ENCODE measurements at places on chromosomes 7 and 10.

DNA sequence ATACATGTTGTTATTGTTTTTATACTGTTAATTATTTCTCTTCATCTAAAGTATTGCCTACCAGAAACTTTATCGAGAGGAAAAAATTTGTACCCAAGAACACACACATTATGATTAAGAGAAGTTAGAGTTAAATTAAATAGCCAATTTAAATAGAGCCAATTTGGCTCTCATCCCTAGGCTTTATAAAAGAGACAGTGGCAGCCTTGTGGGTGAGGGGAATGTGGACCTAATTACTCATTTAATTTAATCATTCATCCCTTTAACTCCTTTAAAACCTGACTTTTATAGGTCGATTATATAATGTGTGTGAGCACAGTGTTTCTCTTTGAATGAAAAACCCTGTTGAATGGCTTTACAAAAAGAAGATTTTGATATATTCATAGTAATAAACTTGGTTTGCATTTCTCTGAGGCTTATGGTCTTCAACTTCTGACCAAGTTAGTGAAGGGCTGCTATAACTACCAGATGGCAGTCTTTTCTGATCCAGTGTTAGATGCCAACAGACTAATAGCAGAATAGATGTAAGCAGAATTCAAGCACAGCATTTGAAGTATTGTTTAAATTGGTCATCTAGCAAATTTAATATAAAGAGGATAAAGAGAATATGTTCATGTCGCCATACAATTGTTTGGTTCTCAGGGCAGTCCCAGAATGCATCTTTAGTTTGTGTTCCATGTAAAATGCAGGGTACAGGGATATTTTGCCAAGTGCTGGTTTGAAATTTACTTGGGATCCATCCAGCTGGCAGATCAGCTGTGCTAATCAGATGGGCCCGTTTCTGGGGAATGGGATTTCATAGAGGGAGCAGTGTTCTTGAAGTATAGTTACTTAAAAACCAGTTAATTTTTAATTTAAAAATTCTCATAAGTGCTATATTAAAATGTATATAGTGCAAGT, 25.3 kb downstream of the ADD3 start:
- peaks cover 12% of the 10 kb centered on the region for H3K4me1 ChIP-seq
- H3K4me3 ChIP-seq = no peak overlapping the region
- H3K36me3 ChIP-seq = no peaks in the 10 kb centered on the region
- DNase-seq = no peak
- H3K27ac ChIP-seq = no peak overlapping the region
- H3K27me3 ChIP-seq = no peaks in the 10 kb centered on the region

DNA sequence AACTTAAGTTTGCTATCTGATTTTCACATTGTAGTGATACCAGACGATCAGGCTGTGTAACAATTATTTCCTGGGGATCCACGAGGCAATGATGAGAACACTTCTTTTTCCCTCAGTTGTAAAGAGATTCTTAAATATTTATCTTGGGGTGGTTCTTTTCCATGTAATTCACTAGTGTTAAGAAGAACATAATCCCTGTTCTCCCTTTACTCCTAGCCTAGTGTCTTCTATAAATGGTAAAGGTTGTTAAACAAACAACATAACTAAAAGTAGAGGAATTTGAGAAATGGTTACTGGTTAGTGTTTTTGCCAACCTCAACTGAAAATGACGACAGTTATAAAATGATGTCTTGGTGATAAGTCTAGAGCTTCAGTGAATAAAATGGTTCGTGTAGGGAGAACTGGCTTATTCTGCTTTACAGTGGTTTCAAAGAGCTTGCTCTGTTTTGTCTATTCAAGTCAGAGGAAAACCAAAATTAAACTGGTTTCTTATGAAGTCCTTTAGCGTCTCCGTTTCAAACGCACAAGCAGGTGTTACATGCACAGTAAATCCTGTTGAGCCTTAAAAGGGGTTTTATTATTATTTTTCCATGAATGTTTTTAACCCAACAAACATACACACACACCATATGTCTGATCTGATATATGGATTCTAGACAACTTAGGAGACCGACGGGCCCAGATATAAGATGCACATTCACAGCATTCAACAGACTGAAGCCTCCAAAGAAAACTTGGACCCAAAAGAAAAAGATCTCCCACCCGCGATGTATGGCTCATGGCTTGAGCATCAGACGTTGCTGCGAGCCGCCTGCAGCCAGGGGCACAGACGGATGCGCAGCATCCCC, 1.1 kb downstream of the TBX20 start:
- DNase-seq = no peak
- H3K4me3 ChIP-seq = no peak overlapping the region
- no peaks in the 10 kb centered on the region for H3K36me3 ChIP-seq
- peaks cover 14% of the 10 kb centered on the region for H3K4me1 ChIP-seq
- H3K27ac ChIP-seq = no peak overlapping the region
- peaks cover 92% of the 10 kb centered on the region for H3K27me3 ChIP-seq

- H3K36me3 ChIP-seq = no peaks in the 10 kb centered on the region
- peak; percentile 80 for DNase-seq
- H3K4me1 ChIP-seq = peaks cover 65% of the 10 kb centered on the region
- no peaks in the 10 kb centered on the region for H3K27me3 ChIP-seq
- no peak overlapping the region for H3K4me3 ChIP-seq
- peak overlapping the region; percentile 35 for H3K27ac ChIP-seq
Observed at GRCh38 chr10:59885430-59886134, 20.8 kb downstream of the CCDC6 start.

- DNase-seq = no peak
- H3K27ac ChIP-seq = no peak overlapping the region
- no peaks in the 10 kb centered on the region for H3K27me3 ChIP-seq
- no peaks in the 10 kb centered on the region for H3K36me3 ChIP-seq
Observed at GRCh38 chr10:119253433-119254174, 46.2 kb downstream of the GRK5 start.

- H3K4me1 ChIP-seq = peaks cover 16% of the 10 kb centered on the region
- H3K4me3 ChIP-seq = no peak overlapping the region
- no peak for DNase-seq
- no peaks in the 10 kb centered on the region for H3K27me3 ChIP-seq
- no peak overlapping the region for H3K27ac ChIP-seq
Observed at GRCh38 chr7:128443831-128444600, 11.7 kb upstream of the HILPDA start.

GRCh38 chr7:47153576-47153975, 428.3 kb downstream of the TNS3 start:
- H3K4me1 ChIP-seq = no peaks in the 10 kb centered on the region
- DNase-seq = no peak
- H3K27me3 ChIP-seq = no peaks in the 10 kb centered on the region
- no peaks in the 10 kb centered on the region for H3K36me3 ChIP-seq
- H3K4me3 ChIP-seq = no peak overlapping the region

DNA sequence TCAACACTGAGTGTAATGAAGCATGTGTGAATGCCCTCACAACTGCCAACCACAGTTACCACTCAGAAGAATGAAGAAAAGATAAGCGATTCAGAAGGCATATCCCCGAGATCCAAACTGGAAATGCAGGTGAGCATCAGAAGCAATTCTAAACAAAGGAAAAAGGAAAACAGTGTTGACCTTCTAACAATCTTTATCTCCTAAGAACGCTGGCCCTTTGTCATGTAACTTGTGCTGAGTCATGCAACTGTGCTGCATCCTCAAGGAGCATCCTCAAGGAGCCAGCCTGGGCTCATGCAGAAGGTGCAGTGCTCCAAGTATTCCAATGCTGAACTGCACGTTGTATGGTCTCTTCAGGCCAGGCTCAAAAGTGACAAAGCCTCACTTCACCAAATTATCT, 30.6 kb downstream of the SEC61G start:
- no peak overlapping the region for H3K4me3 ChIP-seq
- no peaks in the 10 kb centered on the region for H3K27me3 ChIP-seq
- DNase-seq = no peak
- no peaks in the 10 kb centered on the region for H3K4me1 ChIP-seq

DNA sequence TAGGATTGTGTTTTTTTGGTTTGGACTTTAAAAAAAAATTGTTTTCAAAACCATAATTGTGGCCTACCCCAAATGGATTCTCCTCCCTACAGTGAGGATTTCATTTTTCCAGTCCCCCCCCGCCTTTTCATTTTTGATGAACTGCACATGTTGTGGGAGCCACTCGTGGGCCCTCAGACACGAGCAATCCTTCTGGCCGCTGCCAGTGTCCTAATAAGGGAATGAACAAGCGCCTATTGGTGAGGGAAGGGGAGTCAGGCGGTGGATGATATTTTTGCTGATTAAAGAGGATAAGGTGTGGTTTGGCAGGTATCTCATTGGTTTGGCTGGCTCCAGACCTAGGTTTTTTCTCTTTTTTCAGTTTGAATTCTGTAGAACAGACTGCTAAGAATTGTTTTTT, 78.7 kb upstream of the AGBL3 start:
- H3K4me3 ChIP-seq = no peak overlapping the region
- H3K36me3 ChIP-seq = no peaks in the 10 kb centered on the region
- DNase-seq = no peak
- H3K27me3 ChIP-seq = no peaks in the 10 kb centered on the region

- no peak overlapping the region for H3K27ac ChIP-seq
- H3K4me3 ChIP-seq = no peak overlapping the region
- no peak for DNase-seq
- H3K27me3 ChIP-seq = no peaks in the 10 kb centered on the region
- no peaks in the 10 kb centered on the region for H3K4me1 ChIP-seq
Observed at GRCh38 chr7:32330602-32331001, 159.6 kb downstream of the LSM5 start.

DNA sequence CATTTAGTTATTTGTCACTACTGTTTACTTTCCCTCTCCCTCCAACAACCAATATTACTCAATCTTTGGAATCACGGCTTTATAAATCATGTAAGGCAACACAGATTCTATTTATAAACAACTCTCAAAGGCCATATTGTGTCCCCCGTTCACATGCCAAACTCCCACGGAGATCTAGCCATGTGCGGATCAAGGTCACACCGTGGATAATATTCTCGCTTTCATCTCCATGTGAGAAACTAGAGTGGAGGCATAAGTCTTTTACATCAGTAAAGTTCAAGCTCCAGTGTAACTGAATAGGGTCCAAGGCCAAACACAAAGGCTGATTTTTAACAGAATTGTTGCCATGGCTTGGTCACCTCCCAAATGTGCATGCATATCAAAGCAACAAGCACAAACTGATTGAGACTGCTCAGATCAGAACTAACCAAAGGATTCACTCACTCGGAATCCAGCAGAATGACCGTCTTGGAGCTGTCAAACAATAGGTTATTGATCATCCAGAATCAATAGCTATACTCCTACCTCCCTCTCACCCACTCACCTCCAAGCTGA, 569.5 kb upstream of the LRRN3 start:
- no peak overlapping the region for H3K27ac ChIP-seq
- no peaks in the 10 kb centered on the region for H3K27me3 ChIP-seq
- no peaks in the 10 kb centered on the region for H3K4me1 ChIP-seq
- H3K36me3 ChIP-seq = no peaks in the 10 kb centered on the region
- no peak overlapping the region for H3K4me3 ChIP-seq

- no peaks in the 10 kb centered on the region for H3K27me3 ChIP-seq
- H3K27ac ChIP-seq = no peak overlapping the region
- no peak for DNase-seq
- no peak overlapping the region for H3K4me3 ChIP-seq
- H3K36me3 ChIP-seq = no peaks in the 10 kb centered on the region
Observed at GRCh38 chr7:15546272-15546792, 15.5 kb downstream of the AGMO start.

DNA sequence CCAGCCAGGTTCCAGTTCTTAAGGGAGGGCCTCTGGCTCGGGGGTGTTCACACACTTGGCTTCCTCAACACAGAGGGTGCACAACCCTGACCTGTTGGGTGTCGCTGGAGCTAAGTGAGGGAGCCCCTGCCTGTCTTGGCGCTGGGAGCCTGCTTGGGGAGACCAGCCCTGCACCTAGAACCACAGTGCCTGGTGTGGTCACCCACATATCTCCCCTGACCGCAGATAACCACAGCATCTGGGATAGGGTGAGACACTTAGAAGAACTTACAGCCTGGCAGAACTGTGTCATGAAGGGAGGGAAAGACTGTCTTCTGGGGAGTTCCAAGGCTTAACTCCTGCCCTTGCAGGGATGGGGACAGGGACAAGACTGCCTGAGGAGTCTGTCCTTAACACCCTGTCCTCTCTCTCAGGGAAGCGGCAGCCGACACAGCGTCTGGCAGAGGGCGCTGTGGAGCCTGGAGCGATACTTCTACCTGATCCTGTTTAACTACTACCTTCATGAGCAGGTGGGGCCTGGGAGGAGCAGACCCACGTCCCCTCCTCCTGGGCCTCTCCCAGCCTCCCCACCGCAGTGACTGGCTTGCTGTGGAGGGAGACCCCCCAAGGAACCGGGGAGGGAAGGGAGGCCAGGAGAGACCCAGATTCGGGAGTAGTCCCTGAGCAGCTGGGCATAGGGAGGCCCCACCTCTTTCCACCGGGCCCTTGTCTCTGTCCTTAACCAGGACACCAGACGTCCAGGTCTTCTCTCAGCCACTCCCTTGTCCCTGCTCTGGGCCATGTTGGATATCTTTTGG, 59.0 kb downstream of the PALD1 start:
- H3K4me1 ChIP-seq = peaks cover 9% of the 10 kb centered on the region
- no peak overlapping the region for H3K27ac ChIP-seq
- DNase-seq = no peak
- H3K4me3 ChIP-seq = no peak overlapping the region
- H3K36me3 ChIP-seq = no peaks in the 10 kb centered on the region

GRCh38 chr7:68929781-68930261, 668.5 kb upstream of the AUTS2 start:
- H3K4me1 ChIP-seq = no peaks in the 10 kb centered on the region
- DNase-seq = no peak
- no peak overlapping the region for H3K4me3 ChIP-seq
- H3K27me3 ChIP-seq = no peaks in the 10 kb centered on the region
- no peaks in the 10 kb centered on the region for H3K36me3 ChIP-seq

GRCh38 chr10:85433248-85433647, 933.3 kb downstream of the GRID1 start:
- H3K27ac ChIP-seq = no peak overlapping the region
- no peak overlapping the region for H3K4me3 ChIP-seq
- no peaks in the 10 kb centered on the region for H3K4me1 ChIP-seq
- no peak for DNase-seq
- H3K27me3 ChIP-seq = no peaks in the 10 kb centered on the region

DNA sequence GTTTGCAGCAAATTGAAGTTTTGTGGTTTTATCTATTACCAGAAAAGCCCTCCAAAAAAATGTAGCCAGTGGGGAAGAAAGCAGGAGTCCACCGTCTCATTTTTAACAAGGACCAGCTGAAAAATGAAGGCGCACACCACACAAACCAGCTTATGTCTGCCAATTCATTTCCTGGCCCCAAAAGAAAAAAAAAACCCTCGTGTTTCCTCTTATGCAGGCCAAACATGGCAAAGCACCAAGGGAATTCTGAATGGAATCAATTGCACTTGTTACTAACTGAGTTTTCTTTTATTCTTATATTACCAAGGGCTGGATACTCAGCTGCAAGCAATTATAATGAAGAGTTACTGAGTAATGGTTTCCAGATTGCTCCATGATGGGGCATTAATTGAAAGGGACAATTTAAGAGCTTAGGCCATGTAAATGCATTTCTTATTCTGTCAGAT, 428.3 kb upstream of the NPVF start:
- H3K4me3 ChIP-seq = no peak overlapping the region
- no peak overlapping the region for H3K27ac ChIP-seq
- DNase-seq = no peak
- no peaks in the 10 kb centered on the region for H3K36me3 ChIP-seq
- H3K27me3 ChIP-seq = no peaks in the 10 kb centered on the region
- H3K4me1 ChIP-seq = no peaks in the 10 kb centered on the region

- H3K27me3 ChIP-seq = no peaks in the 10 kb centered on the region
- no peak for DNase-seq
- no peak overlapping the region for H3K4me3 ChIP-seq
- H3K27ac ChIP-seq = no peak overlapping the region
- H3K4me1 ChIP-seq = no peaks in the 10 kb centered on the region
Observed at GRCh38 chr10:34938399-34938670, 123.2 kb upstream of the PARD3 start.
